ENCODE measurements at places on chromosomes 16 and 17.
A peak's percentile ranks its signal among the peaks of the same experiment; 100 is the strongest.

GRCh38 chr16:46583036-46583435, 38.1 kb downstream of the SHCBP1 start:
- DNase-seq: no peak

DNA sequence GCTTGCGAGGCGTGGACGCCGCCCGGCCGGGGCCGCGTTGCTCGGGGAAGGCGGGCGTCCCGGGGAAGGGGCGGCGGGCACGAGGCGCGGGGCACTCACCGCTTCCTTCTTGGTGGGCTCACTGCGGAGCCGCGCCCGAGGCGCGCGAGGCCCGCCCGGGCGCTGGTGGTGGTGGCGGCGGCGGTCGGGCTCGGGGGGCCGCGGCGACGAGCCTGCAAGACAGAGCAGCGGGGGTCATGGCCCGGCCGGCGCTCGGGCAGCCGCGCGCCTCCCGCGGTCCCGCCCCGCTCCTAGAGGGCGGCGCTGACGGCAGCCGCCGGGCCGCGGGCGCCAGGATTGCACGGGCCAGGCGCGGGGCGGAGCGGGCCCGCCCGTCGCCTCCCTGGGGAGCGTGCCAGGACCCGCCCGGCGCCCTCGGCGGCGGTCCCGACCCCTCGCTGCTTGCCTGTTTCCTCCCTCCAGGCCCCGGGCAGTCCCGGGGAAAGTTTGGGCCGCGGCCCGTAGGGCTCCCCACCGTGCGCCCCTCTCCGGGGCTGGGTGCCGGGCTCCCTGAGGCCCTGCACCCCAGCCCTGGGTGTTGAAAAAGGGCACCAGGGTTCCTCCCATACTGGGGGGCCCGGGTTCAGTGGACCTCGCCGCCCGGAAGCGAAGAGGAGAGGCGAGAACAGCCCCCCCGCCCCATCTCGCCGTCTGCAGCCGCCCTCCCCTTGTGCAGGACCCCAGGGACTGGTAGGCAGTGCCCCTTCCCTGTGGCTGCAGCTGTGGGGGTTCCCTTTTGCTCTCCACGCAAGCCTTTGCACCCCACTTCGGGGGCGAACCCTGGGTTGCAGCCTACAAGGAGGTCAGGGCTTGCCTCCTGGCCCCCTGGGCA, at the start of gene C16orf74:
TSS of gene C16orf74 (minus strand) at position 270 of the 871 bp plus-strand sequence. CDS start 15,879 bp downstream, outside the sequence.
- no peak for DNase-seq

GRCh38 chr16:63789603-63790002, 1332.3 kb downstream of the CDH11 start:
- no peak for DNase-seq

- no peak for DNase-seq
Observed at GRCh38 chr17:66775271-66775670, 59.6 kb upstream of the CACNG5 start.

DNA sequence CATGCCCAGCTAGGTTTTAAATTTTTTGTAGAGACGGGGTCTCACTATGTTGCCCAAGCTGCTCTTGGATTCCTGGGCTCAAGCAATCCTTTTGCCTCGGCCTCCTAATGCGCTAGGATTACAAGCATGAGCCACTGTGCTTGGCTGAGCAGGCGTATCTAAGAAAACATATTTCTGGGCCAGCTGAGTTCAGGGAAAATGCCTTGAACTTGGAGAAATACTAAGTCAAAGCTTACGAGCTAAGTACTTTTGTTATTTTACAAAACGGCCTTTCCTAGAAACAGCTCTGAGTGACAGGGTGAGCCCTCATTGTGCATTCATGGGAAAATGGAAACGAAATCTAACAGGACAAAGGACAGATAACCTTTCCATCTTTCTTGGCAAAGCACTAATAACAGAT, 24.7 kb downstream of the DNAI2 start:
- DNase-seq: no peak

DNA sequence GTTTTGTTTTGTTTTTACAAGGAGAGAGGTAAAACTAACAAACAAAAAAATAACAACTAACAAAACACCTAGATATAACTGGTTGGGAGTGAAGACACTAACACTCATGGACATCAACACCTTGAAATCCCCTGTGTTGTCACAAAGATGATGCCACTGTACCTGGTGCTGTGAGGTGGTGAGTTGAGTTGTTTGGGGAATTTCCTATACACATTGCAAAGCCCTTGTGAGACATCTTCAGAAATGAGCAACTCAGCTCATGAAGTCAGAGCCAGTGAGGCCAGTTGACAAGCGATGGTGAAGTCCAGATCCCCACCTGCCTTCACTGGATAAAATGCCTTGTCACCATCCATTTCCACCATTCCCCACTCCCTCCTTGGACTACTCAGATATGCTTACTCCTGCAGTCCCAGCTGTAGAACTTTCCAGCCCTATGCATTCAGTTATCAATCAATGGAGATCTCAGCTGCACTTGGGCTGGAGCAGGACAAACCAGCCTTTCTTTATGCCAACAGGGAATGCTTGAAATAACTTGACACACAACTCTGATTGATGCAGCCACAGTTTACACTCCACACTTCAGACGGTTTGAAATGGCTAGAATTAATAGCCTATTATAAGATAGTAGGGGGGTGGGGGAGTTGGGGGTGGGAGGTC, 22.2 kb downstream of the ANKFN1 start:
- no peak for DNase-seq

GRCh38 chr16:11136600-11136999, 119.4 kb downstream of the SOCS1 start:
- no peak for DNase-seq

DNA sequence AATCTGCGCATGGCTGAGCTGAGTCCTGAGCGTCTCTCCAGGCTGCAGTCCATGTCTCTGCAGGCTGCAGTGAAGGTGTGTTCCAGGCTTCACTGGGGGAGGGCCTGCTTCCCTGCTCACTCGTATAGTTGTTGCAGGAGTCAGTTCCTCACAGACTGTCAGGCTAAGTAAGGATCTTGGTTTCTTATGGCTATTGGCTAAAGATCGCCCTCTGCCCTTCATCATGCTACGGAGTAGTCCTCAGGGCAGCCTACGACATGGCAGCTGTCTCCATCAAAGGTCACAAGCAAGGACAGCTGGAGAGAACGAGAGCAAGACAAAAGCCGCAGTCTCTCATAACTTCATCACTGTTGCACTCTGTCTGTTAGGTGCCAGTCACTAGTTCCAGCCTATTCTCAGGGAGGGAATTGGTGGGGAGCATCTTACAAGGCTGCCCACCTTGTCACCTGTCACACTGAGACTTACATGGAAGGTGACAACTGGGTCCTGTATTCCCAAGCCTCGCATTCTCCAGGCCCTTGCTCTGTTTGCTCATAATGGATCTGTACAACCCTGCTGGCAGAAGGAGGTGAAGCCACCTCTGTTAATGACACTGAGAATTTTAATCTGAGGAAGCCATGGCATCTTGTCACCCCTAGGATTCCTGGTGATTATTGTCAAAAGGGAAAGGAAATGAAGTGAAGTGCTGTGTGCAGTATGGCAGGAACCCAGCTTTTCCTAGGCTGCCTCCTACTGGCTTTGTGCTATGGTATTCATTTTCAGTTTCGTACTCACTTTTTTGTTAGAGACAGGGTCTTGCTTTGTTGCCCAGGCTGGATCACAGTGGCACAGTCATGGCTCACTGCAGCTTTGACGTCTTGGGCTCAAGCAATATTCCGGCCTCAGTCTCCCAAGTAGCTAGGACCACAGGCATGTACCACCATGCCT, 43.4 kb downstream of the MFSD11 start:
- no peak for DNase-seq

DNA sequence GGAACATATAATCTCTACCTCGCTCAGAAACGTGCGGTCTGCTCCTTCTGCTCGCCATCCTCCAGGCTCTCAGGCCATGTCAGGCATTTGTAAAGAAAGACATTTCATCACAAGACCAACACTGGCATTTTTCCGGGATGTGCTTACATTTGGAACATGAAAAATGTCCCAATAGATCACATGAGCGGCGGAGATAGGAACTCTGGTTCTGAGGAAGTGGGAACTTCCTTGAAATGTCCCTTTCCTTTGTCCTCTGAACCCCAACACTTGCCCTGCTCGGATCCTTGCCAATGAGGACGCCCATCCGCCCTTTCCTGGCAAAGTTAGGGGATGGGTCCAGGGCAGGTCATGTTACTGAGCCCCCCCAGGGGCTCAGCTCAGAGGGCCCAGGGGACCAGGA, 130.5 kb downstream of the MAF start:
- DNase-seq: no peak

DNA sequence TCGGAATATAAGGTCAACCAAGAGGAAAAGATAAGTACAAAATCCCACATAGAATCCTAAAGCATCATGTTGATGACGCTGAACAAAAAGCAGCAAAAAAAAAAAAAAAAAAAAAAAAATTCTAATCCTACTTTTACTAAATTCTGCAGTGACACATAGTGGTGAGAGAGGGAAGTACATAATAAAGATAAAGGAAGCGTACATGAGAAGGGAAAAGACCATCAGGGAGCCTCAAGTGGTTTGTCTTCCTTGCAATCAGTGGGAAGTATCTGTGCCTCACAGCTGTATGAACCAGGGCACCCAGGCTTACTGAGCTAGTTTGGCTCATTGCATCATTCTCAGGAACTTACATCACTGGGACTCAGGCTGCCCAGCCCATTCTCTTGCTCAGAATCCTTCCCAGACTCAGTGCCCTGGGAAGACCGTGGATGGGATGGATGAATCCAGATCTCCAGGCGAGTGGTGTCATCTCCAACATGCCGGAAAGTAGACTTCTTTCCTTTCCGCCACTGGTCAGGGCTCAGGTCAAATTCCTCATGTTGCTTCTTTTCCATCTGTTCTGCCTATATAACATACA, 21.2 kb downstream of the SMG6 start:
- DNase-seq: no peak

DNA sequence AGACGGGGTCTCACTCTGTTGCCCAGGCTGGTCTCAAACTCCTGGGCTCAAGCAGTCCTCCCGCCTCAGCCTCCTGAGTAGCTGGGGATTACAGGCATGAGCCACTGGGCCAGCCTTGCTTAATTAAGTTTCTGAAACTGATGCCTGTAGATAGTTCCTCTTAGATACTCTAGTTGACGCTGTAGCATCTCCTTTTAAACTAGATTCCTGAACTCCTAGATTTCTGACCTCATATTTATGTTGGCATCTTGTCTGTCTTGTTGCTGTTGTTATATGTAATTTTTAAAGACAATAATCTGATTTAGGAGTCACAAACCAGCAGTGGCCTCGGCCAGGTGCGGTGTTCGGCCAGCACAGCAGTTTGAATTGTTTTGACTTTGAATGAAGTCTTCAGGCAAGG, 37.5 kb downstream of the DHRS7B start:
- no peak for DNase-seq

DNA sequence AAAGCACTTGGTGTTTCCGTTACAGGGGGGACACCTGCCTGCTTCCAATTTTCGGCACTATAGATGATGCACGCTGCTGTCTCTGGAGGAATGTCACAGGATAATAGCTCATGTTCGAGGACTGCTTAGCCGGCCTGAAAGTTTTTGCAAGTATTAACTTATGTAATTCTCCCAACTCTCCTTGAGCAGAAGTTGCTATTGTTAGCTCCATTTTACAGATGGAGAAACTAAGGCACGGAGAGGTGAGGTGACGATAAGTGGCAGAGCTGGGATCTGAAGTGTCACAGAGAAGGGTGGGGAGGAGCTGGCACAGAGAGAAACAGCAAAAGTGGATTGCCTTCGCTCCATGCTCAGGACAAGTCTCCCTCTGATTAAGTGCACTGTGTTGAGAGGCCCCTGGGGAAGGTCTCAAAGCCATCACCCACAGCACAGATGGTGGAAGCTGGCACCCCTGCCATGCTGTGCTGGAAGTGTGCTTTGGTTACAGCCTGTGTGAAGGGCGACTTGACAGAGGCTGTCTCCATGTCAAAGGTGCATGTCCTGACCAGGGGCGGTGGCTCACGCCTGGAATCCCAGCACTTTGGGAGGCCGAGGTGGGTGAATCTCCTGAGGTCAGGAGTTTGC, 40.8 kb upstream of the MEAK7 start:
- no peak for DNase-seq

- DNase-seq: no peak
Observed at GRCh38 chr16:27366687-27367460, 35.1 kb upstream of the IL21R start.

DNA sequence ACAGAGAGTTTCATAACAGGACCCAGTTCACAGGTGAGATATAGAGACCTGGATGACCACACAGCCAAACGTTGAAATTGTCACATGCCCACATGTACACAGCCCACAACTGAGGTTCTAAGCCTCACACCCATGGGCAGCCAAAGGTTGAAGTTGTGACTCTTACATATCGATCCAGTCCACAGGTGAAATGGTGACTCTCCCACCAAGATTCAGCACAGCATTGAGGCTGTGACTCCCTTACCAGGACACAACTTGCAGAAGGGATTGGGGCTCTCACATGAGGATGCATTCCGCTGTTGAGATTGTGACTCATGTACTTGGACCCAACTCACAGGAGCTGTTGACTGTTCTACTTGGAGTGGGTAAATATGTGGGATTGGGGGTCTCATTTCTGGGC, 1836.4 kb downstream of the TP53TG3F start:
- DNase-seq: no peak

DNA sequence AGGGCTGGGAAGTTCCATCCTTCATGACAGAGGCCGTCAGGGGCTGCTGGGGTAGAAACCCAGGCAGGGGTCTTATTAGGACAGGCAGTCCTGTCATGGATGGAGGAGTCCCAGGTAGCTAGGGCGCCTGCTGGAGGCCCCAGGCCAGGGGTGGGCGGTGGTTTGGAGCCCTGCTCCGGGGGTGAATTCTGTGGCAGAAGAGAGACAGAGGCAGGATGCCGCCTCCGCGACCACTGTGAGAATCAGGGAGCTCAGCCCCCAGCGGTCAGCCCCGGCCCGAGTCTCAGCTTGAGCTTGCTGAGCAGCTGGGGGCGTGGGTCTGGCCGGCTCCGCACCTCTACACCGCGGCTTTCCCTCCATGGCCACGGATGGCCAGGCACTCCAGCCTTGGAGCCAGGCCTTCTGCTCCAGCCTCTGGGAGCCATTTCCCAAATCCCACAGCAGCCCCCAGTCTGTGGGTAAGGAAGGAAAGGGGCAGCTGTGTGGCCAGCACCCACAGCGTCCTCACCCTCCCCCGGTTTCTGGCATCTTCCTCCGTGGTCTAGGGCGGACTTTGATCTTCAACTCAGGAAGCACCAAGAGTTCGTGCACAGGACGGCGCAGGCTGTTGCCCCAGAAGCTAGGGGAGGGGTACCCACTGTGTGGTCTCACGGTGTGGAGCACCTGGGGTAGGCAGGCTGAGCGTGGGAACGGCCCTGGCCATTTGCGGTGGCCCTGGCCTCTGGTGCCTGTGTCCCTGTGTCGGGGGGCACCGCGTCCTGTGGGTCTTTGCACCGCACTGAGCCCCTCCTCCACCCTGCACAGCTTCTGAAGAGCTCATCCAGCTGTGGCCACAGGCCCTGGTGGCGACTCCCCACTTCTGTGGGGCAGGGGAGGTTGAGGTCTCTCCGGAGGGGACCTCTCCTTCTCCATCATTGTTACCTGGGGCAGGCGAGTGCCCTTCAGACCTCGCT, 14.1 kb downstream of the CD7 start:
- peak; percentile 38 for DNase-seq

GRCh38 chr17:49259663-49260010, 29.1 kb upstream of the PHOSPHO1 start:
- DNase-seq: no peak

GRCh38 chr16:10990378-10990777, 46.0 kb downstream of the CLEC16A start:
- DNase-seq: no peak

Measured in effector CD4-positive, alpha-beta T cell (primary cell).